A673 (cell line): ENCODE measurements at places on chromosomes 3 and 15. TPM values are rescaled to one million over a fixed set of nuclear protein-coding genes. Genes with fewer than 3 reads are reported as not detected.

Gene P2RY1
- total RNA-seq, result 14.0 and 17.0 TPM in 2 replicates

Gene PIF1
- total RNA-seq, result 60.4 and 65.7 TPM in 2 replicates

Gene WDR49
- not detected in 2 replicates for total RNA-seq

DNA sequence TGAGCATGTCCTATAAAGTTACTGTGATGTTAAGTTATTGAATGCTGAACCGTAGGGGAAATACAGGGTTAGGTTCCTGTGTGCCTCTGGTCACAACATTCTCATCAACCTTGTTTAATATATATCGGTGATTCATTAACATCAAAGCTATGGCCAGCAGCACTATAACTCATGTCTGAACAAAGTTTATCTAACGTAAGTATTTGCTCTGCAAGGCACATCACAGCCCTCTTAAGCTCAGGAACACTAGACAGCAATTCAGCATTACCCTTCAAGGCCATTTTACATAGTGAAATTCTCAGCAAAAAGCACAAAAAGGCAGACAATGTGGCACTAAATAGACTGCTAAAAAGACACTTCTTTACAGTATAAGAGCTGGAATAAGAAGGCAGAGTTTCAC, 48.2 kb upstream of the FNDC3B start:
- DNase-seq, result no peak

- peak; percentile 31 for DNase-seq
Measured at GRCh38 chr3:192850451-192850981, 67.1 kb downstream of the MB21D2 start.

GRCh38 chr3:123346021-123346420, 102.9 kb downstream of the ADCY5 start:
- DNase-seq, result no peak
